ENCODE measurements at places on chromosomes 12 and 14. TPM values are rescaled to one million over a fixed set of nuclear protein-coding genes. Genes with fewer than 3 reads are reported as not detected.

DNA sequence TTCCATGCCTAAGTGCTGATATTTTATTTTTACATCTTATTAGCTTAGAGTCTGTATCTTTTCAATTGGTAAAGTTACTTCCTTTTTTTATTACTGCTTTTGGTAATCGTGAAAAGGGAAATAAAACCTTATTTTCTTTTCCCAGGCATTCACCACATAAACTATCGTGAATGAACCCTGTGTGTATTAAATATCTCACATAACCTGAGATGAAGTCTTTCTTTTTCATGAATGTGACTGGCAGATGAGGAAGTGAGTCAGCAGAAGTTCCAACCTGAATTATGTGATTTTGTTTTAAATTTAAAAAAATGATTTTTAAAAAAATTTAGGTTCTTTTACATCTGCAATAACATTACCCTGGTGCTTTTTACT, 26.0 kb downstream of the MYBPC1 start:
- peaks cover 9% of the 10 kb centered on the region for H3K4me1 ChIP-seq
- no peaks in the 10 kb centered on the region for H3K36me3 ChIP-seq
- DNase-seq, result no peak
- peaks cover 6% of the 10 kb centered on the region for H3K27me3 ChIP-seq
- H3K4me3 ChIP-seq, result no peak overlapping the region

DNA sequence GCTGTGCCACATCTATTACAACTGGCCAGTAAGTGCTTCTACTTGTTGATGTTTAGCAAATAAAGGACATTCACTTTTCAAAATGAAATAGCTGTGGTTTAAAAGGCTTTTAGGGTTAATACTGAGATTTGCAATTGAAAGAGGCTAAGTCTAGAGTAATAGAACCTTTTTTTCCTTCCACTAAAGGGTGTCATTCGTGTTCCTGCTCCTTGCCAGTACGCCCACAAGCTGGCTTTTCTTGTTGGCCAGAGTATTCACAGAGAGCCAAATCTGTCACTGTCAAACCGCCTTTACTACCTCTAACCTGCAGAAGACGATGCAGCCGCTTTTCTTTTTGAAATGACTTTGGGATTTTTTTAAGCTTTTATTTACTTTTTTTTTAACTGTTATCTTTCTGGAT, 33.6 kb downstream of the PIWIL1 start:
- H3K27ac ChIP-seq, result no peak overlapping the region
- no peak for DNase-seq
- no peaks in the 10 kb centered on the region for H3K36me3 ChIP-seq
- H3K4me1 ChIP-seq, result peaks cover 2% of the 10 kb centered on the region

SDR39U1 gene
- 47.7 TPM for total RNA-seq

- H3K4me3 ChIP-seq, result no peak overlapping the region
- H3K36me3 ChIP-seq, result no peaks in the 10 kb centered on the region
- no peaks in the 10 kb centered on the region for H3K4me1 ChIP-seq
- H3K27ac ChIP-seq, result no peak overlapping the region
These were observed 27.9 kb downstream of the RHOF start for GRCh38 chr12:121765573-121765972.

GRCh38 chr12:14239935-14240872, 125.3 kb upstream of the ATF7IP start:
- peaks cover 11% of the 10 kb centered on the region for H3K36me3 ChIP-seq
- H3K27me3 ChIP-seq, result no peaks in the 10 kb centered on the region
- peak overlapping the region; percentile 86 for H3K27ac ChIP-seq
- peaks cover 29% of the 10 kb centered on the region for H3K4me1 ChIP-seq

SLCO1C1 gene
- not detected for total RNA-seq
